ENCODE measurements at places on chromosomes 3 and 15.

DNA sequence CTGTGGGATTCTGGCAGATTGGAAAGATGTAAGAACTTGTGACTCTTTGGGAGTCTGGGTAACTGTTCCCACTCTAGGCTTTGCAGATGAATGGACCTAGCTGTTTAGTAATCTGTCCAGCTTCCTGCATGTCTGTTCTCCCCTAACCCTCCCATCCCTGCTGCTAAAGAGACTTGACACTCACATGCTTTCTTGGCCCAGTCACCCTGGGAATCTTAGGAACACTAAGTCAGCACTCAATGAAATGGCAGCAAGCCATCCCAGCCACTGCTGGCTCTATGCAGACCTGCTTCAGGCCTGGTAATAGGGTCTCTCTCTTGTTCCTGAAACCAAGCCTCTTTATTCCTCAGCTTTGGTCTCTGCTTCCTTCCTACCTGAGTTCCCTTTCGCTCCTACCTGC lies 63.7 kb upstream of the THSD4 start:
- no peaks in the 10 kb centered on the region for H3K27me3 ChIP-seq
- H3K4me3 ChIP-seq = no peak overlapping the region
- no peaks in the 10 kb centered on the region for H3K36me3 ChIP-seq
- no peak for DNase-seq
- no peaks in the 10 kb centered on the region for H3K4me1 ChIP-seq

DNA sequence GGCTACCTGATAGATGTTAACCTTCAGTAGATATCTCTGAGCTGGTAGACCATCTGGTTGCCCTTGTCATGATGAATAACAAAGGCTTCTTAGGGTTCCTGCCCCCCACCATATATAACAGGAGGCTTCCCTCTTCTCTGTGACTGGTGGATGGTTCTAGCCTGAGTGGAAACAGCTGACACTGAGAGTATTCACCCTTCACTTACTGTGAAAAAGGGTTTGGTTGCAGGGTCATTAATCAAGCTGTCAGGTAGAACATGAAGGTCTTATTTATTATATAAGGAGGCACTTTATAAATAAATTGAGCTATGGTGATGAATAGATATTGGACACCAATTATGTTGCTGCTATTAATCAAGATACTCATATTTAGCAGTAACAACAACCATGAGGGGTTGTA lies 58.6 kb downstream of the CACNA2D3 start:
- DNase-seq = no peak
- H3K4me1 ChIP-seq = no peaks in the 10 kb centered on the region
- H3K27ac ChIP-seq = no peak overlapping the region
- no peaks in the 10 kb centered on the region for H3K27me3 ChIP-seq

- H3K36me3 ChIP-seq = no peaks in the 10 kb centered on the region
- no peak overlapping the region for H3K27ac ChIP-seq
- no peaks in the 10 kb centered on the region for H3K27me3 ChIP-seq
- no peaks in the 10 kb centered on the region for H3K4me1 ChIP-seq
- DNase-seq = no peak
These were observed 151.2 kb downstream of the MYRIP start for GRCh38 chr3:39960515-39961191.

DNA sequence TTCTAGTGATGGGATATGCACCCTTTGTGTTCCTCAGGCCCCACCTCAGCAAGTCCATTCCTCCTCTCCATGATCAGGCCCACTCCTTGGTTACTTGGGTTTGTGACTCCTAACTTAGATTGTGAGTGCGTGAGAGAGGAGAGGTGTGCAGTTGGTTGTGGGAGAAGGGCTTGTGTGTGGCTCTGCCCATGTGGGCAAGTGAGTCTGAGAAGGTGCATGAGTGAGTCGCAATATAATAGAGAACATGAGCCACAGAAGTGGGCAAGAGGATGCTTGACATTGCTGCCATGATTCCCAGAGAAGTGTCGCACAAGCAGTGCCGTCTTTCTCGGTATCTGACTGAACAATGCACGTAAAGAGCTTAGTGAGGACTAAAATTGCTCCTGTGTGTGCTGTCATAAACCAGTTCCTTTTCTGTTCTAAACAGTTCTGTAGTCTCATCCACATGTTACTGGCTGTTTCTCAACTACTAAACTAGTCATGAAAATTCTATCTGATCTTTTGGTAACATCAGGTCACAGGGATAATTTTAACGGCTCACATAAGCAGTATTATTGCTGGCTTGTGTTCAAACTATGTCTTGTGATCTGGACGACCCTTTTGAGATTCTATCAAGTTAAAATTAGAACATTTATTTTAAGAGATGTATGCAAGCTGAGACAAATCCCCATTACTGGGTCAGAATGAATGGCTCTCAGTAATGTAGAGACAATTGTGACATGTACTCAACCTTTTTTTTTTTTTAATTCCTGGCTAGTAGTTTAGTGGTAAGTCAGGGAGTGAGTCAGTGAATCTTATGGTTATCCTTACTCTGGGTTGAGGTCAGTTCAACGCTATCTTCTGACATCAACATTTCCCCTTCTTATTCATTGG lies 25.6 kb downstream of the GYG1 start:
- H3K27me3 ChIP-seq = no peaks in the 10 kb centered on the region
- H3K36me3 ChIP-seq = peaks cover 2% of the 10 kb centered on the region
- no peak overlapping the region for H3K27ac ChIP-seq
- DNase-seq = no peak

- H3K4me1 ChIP-seq = no peaks in the 10 kb centered on the region
- DNase-seq = no peak
- no peak overlapping the region for H3K27ac ChIP-seq
- no peaks in the 10 kb centered on the region for H3K27me3 ChIP-seq
- no peaks in the 10 kb centered on the region for H3K36me3 ChIP-seq
These were observed 161.8 kb downstream of the SNRK start for GRCh38 chr3:43448098-43448497.

DNA sequence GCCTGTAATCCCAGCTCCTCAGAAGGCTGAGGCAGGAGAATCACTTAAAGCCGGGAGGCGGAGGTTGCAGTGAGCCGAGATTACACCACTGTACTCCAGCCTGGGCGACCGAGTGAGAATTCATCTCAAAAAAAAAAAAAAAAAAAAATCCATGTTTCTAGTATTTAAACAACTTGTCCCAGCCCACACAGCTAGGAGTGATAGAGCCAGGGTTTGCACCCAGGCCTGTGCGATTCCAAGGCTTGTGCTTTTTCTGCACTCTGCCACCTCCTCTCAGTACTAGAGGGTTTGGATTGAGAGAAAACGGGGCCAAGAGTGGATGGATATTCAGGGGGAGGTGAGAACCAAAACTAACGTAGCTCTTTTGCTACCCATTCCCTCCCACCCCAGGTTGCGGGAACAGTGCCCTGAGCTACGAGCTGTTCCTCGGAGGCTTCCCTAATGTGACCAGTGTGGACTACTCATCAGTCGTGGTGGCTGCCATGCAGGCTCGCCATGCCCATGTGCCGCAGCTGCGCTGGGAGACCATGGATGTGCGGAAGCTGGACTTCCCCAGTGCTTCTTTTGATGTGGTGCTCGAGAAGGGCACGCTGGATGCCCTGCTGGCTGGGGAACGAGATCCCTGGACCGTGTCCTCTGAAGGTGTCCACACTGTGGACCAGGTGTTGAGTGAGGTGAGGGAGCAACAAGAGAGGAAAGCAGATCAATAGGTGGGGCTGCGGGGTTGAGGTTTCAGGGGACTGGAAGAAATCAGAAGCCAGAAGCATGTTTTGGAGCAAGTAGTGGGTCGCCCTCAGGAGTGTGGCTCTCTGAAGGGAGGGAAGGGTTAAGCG lies 4.1 kb downstream of the CAMK2N2 start:
- H3K36me3 ChIP-seq = no peaks in the 10 kb centered on the region
- H3K4me3 ChIP-seq = no peak overlapping the region
- H3K27me3 ChIP-seq = no peaks in the 10 kb centered on the region
- no peak for DNase-seq
- H3K27ac ChIP-seq = no peak overlapping the region

- no peak for DNase-seq
- H3K36me3 ChIP-seq = no peaks in the 10 kb centered on the region
- H3K27ac ChIP-seq = no peak overlapping the region
- H3K4me3 ChIP-seq = no peak overlapping the region
These were observed 546.0 kb upstream of the NR2F2 start for GRCh38 chr15:95784508-95784907.

DNA sequence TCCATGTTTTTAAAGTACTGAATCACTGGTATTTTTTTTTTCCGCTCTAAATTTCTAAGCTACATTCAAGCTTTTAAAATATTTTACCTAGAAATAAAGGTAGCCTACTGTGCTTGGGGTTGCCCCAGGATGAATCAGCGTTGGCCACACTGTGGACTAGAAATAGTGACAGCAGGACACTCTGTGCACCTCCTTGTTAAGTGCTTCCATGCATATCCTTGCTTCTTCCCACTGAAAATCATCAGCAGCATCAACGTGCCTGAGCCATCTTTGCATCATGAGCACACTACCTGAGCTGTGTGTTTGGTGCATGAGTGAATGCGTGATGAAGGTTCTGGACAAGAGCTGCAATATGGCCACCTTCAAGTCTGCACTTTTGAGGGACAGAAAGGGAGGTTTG lies 142.0 kb upstream of the SLC2A2 start:
- peaks cover 19% of the 10 kb centered on the region for H3K36me3 ChIP-seq
- H3K27ac ChIP-seq = no peak overlapping the region
- peaks cover 23% of the 10 kb centered on the region for H3K4me1 ChIP-seq
- no peak for DNase-seq
- H3K27me3 ChIP-seq = no peaks in the 10 kb centered on the region

Measured in CD4-positive, alpha-beta memory T cell (primary cell).